H7 (cell line): ENCODE measurements at places on chromosomes 4 and X.
A peak's percentile ranks its signal among the peaks of the same experiment; 100 is the strongest.

- DNase-seq, result no peak
Observed at GRCh38 chrX:124346117-124346876, at the start of gene SH2D1A. Gene SH2D1A (plus strand): TSS chrX:124346563. CDS start chrX:124346643, 80 bp downstream.

- no peak for DNase-seq
Observed at GRCh38 chr4:2260344-2261109, 1.4 kb downstream of the MXD4 start.

DNA sequence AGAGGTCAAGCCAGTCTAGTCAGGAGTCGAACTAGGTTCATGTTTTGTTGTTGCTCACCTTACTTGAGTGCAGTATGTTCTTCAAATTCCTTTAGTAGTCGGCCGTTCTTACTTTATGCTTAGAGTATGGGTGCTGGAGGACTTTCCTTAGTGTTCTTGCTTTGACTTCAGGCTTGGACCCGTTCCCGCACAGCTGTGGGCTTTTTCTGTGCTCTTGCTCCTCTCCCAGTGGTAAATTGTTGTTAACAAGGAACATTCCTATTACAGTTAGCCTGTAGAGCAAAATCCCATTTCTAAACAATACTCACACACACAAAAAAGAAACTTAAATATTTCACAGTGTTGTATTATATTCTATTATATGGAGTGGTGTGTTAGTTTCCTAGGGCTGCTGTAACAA lies 113.5 kb downstream of the RAP1GDS1 start:
- no peak for DNase-seq

DNA sequence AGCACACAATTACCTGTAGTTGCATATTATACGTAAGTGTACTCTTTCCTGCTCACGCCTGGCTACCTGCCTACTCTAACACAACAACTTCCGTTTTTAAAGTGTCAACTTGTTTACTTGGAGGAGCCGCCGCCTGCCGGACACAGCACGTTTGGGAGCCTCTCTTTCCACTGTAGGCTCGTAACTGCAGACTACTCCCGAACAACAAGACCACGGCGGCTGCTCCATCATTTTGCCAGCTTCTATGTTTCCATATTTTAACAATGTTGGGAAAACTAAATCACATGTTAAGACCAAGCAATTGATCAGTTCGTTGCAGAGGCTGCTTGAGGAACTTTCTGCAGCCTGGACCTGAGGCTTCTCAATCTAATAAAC lies 841 bp downstream of the MTNR1A start:
- DNase-seq, result peak; percentile 68

GRCh38 chr4:100891808-100892207 lies 374.0 kb upstream of the EMCN start:
- DNase-seq, result no peak

DNA sequence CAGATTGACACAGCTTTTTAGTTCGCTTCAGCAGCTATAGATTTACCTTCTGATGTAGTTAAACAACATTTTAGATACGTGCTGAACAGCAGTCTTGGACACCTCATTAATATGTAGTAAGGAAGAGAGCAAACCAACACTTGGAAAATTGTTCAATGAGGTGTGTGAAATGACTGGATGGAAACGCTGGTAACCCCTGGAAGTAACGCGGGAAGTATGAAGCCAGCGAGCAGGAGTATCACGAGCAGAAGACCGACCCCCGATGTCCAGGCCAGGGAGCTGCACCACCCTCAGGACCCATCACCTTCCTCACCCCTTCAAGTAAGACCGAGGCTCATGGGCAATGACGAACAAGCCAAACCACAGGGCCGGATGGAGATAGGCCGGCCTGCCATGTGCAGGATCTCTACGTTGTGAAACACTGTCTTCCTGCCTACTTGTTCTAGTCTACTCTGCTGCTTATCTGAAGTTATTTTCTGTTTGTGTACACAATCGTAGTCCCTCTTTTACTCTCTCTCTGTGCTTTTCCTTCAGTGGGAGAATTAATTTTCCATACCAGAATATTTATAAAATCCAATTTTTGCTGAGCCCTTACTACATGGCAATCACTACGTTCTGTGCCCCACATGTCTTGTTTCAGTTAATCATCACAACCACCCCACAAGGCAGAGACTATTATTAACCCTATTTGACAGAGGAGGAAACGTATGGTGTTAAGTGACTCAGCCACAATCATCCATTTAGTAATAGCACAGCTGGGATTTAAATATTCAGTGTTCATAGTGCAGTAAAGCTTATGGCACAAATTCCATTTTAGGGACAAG lies 221.7 kb downstream of the APBB2 start:
- DNase-seq, result no peak

DNA sequence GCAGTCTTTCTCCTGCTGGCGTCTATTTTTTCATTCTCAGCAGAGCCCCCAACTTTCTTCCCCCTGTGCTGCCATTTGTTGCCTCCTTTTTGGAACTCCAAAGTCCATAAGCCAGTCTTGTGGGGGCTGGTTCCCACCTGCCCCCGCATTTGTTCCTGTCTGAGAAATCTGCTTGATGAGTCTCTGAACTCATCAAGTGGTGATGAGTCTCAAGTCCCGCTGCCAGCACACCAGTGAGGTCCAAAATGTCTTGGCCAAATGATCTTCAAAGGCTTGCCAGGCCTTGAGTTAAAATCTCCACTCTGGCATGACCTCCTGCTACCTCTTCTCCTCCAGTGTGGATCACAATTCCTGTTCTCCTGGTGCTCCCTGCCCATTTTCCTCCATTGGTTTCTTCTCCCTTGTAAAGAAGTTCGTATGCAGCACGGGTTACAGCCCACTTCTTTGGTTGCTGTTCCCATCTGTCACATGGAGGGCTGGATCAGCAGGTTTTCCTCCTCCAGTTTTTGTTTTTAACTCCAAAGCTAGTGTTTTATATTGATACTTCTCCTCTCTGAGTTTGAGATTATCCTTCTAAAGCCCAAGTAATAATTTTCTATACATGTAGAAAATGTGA lies 72.7 kb upstream of the LIMCH1 start:
- no peak for DNase-seq

DNA sequence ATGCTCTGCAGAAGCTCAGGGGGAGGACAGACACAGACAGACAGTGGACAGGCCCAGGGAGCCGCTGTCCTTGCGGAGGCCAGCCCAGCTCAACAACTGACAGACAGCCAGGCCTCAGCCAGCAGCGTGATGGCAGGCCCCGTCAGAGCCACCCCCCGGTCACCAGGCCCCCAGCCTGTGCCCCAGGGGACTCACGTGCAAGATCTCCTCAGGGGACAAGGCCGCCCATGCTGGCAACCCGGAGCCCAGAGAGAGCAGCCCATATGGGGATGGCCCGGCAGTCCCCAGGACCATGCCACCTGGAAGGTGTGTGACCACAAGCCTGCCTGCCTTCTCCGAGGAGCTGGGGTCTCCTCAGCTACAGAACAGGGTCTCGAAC lies 28.0 kb upstream of the MXD4 start:
- peak; percentile 26 for DNase-seq

DNA sequence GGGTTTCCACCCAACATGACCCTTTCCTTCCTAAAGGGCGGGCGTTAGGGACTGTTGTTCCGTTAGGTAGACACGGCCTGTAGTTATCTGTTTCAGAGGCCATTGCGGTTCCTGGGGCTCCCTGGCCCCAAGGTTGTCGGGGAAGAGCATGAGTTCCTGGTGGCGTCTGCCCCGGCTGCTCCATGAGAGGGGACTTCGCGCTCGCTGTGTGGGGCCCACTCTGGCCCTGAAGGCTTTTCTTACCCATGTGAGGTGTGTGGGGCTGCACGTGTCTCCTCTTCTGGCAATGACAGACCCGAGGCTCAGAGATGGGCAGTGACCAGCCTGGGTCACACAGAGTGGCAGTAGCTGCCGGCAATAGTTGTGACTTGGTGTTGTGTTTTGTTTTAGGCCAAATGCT lies 9.1 kb downstream of the TADA2B start:
- DNase-seq, result no peak

- DNase-seq, result no peak
Observed at GRCh38 chrX:21305799-21306336, 68.3 kb upstream of the CNKSR2 start.
